ENCODE measurements at places on chromosomes 3 and 15.
A peak's percentile ranks its signal among the peaks of the same experiment; 100 is the strongest.

- no peak overlapping the region for H3K27ac ChIP-seq
- H3K36me3 ChIP-seq = no peaks in the 10 kb centered on the region
- H3K4me3 ChIP-seq = no peak overlapping the region
- peaks cover 7% of the 10 kb centered on the region for H3K4me1 ChIP-seq
- no peak for DNase-seq
- no peaks in the 10 kb centered on the region for H3K27me3 ChIP-seq
These were observed 109.4 kb upstream of the BNIP2 start for GRCh38 chr15:59798605-59798917.

DNA sequence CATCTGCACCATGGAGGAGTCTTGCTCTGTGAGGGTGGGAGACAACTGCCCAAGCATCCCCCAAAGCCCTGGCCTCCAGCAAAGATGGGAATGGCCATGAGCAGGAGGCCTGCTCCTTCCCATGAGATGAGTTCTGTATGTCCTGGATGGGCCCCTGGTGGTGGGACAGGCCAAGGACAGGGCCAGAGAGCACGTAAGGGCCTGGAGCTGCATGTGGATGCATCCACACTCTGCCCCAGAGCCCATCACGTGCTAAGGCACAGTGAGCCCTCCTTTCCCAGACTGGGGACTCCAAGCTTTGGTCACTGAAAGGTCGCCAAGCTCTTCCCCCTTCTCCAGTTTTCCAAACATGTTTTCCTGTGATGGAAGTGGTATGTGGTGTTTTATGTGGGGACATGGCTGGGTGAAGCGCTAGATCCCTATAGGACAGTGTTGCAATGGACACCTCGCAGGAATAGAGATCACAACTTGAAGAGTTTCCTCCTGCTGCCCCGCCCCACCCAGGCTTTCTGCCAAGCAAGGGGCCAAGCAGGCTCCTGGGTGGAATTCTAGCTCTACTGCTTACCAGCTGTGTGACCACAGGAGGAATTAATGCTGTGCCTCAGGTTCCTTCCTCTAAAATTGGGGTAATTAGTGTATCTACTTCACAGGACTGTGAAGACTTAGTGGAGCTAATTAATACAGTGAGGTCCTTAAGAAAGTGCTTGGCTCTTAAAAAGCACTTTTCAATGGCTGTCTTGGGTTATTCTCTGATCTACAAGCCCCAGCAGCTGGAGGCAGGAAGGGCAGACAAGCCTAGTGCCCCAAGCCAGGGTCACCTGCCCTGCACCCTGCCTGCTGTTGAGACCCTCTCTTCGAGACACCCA, 106.4 kb upstream of the RPL32 start:
- H3K27ac ChIP-seq = no peak overlapping the region
- no peaks in the 10 kb centered on the region for H3K27me3 ChIP-seq
- H3K4me3 ChIP-seq = no peak overlapping the region
- peaks cover 19% of the 10 kb centered on the region for H3K4me1 ChIP-seq

DNA sequence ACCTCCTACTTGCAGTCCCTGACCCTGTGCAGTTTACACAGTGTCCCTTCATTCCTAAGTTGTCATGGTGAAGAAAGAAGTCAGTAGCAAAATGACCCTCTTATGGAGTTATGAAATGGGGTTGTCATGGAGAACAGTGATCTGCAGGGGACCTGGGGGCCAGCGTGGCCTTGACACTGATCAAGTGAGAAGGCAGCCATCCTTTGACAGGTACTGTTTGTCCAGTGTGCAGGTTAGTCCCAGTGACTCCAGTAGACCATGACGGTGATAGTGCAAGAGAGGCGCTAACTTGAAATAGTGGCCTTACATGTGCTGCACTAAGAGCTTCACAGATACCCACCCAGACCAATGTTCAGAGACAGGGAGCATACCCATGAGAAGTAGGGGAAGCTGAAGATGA, 87.9 kb downstream of the IL12A start:
- no peaks in the 10 kb centered on the region for H3K27me3 ChIP-seq
- no peaks in the 10 kb centered on the region for H3K4me1 ChIP-seq
- no peak overlapping the region for H3K27ac ChIP-seq
- DNase-seq = no peak
- no peak overlapping the region for H3K4me3 ChIP-seq
- no peaks in the 10 kb centered on the region for H3K36me3 ChIP-seq

GRCh38 chr3:60175680-60176079, 1075.6 kb downstream of the FHIT start:
- H3K27ac ChIP-seq = no peak overlapping the region
- no peaks in the 10 kb centered on the region for H3K36me3 ChIP-seq

- DNase-seq = no peak
- H3K4me1 ChIP-seq = peaks cover 3% of the 10 kb centered on the region
- H3K4me3 ChIP-seq = no peak overlapping the region
These were observed 381.0 kb downstream of the SOX2 start for GRCh38 chr3:182092662-182093262.

DNA sequence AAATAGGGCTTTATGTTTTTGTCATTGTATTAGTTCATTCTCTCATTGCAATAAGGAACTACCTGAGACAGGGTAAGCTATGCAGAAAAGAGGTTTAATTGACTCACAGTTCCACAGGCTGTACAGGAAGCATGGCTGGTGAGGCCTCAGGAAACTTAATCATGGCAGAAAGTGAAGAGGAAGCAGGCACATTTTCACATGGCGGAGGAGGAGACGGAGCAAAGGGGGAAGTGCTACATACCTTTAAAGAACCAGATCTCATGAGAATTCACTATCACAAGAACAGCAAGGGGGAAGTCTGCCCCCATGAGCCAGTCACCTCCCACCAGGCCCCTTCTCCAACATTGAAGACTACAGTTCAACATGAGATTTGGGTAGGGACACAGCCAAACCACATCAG, 25.6 kb downstream of the CEP63 start:
- H3K27me3 ChIP-seq = no peaks in the 10 kb centered on the region
- H3K4me3 ChIP-seq = no peak overlapping the region
- peaks cover 61% of the 10 kb centered on the region for H3K36me3 ChIP-seq

DNA sequence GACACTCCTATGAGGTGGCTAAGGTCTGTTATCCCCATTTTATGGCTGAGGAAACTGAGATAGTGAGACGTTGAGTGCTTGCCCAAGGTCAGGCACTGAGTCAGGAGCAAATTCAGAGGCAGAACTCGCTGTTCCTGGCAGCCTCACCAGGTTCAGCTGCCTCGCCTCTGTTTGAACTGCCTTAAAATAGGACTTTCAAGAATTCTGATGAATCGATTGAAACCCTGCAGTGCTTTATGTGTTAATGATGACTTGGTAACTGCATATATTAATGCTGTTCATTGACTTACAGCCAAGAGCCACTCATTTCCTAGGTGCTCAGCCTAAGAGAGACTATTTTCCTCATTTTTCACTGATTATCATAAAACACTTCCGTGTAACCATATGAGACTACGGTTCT, 79.5 kb upstream of the BHLHE40 start:
- DNase-seq = no peak
- no peak overlapping the region for H3K4me3 ChIP-seq
- H3K36me3 ChIP-seq = no peaks in the 10 kb centered on the region
- H3K27me3 ChIP-seq = no peaks in the 10 kb centered on the region
- H3K4me1 ChIP-seq = no peaks in the 10 kb centered on the region

DNA sequence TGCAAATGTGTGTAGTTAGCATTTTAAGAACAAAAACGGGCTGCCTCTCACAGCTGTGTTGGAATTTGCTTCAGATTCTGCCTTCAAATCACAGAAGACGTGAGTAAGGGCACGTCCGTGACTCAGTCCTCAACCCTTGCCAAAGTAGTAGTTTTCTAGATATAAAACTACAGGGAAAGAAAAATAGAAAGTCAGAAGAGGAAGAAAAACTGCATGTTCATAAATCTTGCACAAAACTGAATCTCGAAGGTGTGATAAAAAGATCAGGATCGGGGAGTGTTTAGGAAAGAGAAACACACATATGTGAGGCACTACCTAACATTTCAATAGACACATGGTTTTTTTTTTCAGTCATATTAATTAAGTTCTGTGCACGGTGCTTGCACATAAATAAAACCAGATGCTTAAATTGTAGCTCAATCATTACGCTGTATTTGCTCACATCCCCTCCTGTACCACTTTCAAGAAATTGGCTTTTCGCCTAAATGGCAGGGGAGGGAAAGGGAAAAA, 71.7 kb downstream of the P3H2 start:
- DNase-seq = no peak
- H3K4me3 ChIP-seq = no peak overlapping the region
- no peaks in the 10 kb centered on the region for H3K27me3 ChIP-seq
- H3K27ac ChIP-seq = no peak overlapping the region

DNA sequence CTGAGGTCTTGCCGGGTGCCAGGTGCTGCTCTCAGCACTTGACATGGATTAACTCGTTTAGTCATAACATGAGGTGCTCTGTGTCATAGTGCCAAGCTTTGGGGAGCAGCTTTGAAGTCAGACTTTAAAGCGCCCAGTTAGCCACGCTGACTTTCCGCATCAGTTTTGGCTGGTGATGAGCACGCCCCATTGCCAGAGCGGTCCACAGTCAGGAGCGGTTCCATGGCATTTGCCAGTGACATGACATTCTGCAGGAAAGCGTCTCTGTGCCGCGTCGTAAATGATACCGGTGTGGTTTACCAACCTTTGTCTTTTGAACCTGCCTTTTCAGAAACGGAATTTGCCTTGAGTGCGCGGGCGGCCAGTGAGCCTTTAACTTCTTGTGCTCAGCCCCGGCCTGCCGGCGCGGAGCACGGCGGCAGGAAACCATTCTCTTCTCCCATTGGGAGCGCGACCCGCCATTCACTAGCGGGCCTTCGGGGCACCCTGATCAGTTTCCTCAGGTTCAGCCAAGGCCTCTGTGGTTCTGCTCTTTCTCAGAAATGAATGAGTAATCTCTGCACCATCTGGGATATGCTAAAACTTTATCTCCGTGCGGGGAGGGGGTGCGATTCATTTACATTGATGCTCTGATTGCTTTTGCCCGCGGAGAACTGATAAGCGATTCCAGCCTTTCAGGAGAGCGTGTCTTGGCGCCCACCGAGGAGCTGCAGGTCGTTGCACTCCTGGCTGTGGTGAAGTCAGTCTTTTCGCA, 1.7 kb upstream of the SLC2A2 start:
- peak; percentile 15 for DNase-seq
- H3K4me3 ChIP-seq = peak overlapping the region; percentile 5
- peaks cover 27% of the 10 kb centered on the region for H3K27me3 ChIP-seq
- no peak overlapping the region for H3K27ac ChIP-seq
- no peaks in the 10 kb centered on the region for H3K36me3 ChIP-seq
- H3K4me1 ChIP-seq = peaks cover 4% of the 10 kb centered on the region

- H3K27me3 ChIP-seq = no peaks in the 10 kb centered on the region
- no peak overlapping the region for H3K4me3 ChIP-seq
- peaks cover 9% of the 10 kb centered on the region for H3K4me1 ChIP-seq
These were observed 18.6 kb upstream of the IGDCC3 start for GRCh38 chr15:65396283-65396964.

DNA sequence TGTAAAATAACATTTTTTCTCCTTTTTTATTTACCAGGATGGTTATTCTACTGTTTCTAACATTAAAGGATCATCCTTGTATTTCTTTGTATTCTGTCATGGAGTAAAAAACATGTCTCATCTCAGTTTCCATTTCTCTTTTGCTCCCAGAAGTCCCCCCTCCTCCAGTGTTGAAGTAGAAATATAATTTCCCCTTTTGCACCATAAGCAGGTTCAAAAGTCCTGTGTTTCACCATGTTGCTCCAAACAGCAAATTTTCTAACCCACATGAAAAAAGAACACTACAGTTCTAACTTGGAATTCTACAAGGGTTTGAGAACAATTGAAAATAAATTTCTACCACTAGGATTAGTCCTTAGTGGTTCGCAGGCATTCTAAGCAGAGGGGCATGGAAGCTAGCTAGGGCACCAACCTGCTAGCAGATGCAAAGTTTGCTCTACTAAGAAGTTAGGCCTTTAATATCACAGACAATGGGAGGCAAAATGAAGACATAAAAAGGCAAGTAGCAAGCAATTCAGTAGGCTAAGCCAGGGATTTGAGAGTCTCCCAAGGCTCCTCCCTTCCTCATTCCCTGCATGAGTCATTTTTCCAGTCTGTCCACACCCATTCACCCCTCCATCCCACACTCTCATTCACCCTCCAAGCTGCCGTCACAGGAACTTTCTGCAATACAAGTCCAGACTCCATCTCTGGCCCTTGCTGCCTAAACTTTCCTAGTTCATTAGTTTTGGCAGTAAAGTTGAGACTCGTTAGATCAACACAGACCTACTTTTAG, 2.3 kb upstream of the MBNL1 start:
- DNase-seq = no peak
- H3K4me3 ChIP-seq = no peak overlapping the region
- H3K27me3 ChIP-seq = no peaks in the 10 kb centered on the region
- peaks cover 7% of the 10 kb centered on the region for H3K4me1 ChIP-seq
- H3K27ac ChIP-seq = no peak overlapping the region

DNA sequence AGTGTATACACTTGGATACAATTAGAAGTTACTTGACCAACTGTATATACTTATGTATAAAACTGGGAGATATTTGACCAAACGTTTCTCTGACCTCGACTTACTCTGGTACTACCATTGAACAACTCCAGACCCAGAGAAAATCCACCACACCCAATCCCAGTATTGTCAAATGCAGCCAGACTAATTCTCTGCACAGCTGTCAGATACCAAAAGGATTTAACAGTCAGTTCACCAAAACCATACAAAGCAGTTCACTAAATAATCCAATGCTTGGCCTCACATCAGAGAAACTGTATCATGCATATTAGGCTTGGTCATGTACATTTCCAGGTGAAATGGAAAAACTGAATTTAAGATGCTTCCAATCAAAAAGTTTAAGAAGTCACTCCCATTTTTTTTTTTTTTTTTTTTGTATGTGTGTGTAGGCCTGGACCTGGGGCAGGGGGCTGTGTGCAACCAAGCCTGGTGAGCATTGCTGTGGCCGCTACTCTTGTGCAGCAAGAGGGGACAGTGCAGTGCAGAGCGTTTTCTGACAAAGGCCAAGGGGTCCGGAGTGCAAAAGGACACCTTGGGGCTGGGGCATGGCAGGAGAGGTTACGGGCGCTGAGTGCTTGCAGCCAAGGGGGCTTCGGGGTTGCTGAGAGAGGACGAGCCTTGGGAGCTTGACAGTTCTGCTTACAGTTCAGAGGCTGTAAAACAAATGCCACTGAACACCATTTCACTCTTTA, 1.4 kb downstream of the TOMM70 start:
- H3K27me3 ChIP-seq = no peaks in the 10 kb centered on the region
- no peak overlapping the region for H3K27ac ChIP-seq
- H3K4me3 ChIP-seq = peak overlapping the region; percentile 54
- no peaks in the 10 kb centered on the region for H3K36me3 ChIP-seq

DNA sequence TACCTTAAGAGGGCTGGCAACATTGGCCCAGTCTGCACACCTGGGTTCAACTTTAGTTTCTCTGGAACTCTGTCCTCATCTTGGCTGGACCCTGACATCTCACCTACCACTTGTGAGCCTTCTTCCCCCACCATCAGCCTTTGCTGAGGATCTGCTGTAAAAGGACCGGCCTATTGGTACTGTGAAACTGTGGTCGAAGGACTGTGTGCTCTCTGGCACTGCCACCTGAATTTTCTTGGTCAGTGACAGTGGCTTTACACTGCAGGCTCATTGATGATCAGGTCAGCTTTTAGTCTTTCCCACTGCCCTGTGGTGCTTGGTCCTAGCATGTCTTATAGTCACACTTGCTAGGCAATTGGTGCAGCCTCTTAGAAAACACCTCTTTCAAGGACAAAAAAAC, 86.9 kb downstream of the PEX5L start:
- no peaks in the 10 kb centered on the region for H3K27me3 ChIP-seq
- no peaks in the 10 kb centered on the region for H3K36me3 ChIP-seq
- H3K27ac ChIP-seq = no peak overlapping the region
- no peak for DNase-seq
- H3K4me3 ChIP-seq = no peak overlapping the region
- no peaks in the 10 kb centered on the region for H3K4me1 ChIP-seq
